ENCODE measurements at places on chromosomes 1 and 21.

- no peak for DNase-seq
Observed at GRCh38 chr1:41641475-41641814, 157.0 kb upstream of the EDN2 start.

- no peak for DNase-seq
Observed at GRCh38 chr1:94319319-94320102, 82.1 kb upstream of the ARHGAP29 start.

- no peak for DNase-seq
Observed at GRCh38 chr21:41124641-41125201, 43.2 kb upstream of the BACE2 start.

GRCh38 chr1:63904826-63905225 is 131.0 kb downstream of the ROR1 start:
- no peak for DNase-seq

GRCh38 chr1:117664314-117664713 is 58.5 kb downstream of the TENT5C start:
- no peak for DNase-seq

- no peak for DNase-seq
Observed at GRCh38 chr1:184861755-184862336, 107.2 kb upstream of the EDEM3 start.

DNA sequence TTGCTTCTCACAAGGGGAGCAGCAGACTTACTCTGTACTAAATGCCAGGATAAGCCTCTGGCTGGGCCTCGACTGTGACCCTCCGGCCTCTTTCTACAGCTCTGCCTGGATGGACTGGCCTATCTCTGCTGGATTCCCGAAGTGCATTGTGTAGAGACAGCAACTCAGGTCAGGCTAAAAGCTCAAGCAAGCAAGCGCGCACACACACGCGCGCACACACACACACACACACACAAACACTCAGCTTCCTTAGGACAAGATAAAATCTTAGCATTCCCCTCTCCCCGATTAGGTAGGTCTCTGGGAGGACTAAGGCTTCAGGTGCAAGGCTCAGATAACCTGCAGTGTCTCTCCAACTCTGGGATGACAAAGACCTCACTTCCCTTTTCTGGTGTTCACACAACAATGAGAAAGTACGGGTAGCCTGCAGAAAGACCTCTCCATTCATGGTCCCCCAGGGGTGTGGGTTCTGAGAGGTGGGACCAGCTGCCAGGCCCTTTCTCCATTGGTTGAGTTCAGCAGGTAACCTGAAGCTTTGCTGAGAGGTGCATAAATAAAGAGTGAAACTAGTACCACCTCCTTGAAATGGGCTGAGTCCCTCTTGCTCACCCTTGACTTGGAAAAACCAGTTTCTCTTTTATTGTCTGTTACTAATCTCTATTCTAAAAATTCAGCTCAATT is 155.1 kb upstream of the CAMK1G start:
- no peak for DNase-seq

- no peak for DNase-seq
Observed at GRCh38 chr1:230249695-230250480, 176.2 kb downstream of the PGBD5 start.

DNA sequence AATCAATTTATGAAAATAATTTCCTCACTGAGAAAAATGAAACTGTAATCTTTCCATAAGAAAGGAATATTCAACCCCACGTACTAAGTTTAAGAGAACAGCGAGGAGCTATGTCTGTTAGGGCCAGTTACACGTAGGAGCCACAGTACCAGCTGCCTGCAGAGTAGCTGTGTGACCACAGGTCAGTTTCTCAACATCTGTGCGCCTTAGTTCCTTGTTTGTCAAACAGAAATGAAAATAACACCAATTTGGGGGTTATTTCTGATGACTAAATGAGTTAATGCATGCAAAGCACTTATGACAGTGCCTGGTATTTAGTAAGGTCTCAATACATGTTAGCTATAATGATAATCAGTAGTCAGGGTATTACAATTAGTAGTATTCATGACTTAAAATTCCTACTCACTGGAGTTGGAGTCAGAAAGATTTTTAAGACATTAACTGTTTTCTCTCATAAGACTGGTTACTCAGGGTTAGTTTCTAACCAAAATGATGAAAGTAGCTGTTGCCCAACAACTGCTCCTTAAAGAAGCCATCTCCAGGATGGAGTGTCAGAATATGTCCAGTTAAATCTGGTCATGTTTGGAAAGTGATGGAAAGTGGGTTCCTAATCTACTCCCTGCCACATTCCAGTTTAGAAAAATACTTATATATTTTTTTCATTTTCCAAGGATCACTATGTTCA is 85.8 kb upstream of the ZNF648 start:
- DNase-seq, result no peak

- no peak for DNase-seq
Observed at GRCh38 chr1:89871768-89872473, 51.1 kb downstream of the LRRC8D start.

GRCh38 chr1:150008699-150009098 is 1.8 kb downstream of the OTUD7B start:
- DNase-seq, result no peak

GRCh38 chr1:235077571-235078479 is 50.8 kb downstream of the TOMM20 start:
- DNase-seq, result no peak

- no peak for DNase-seq
Observed at GRCh38 chr1:40664167-40664537, 1.3 kb downstream of the RIMS3 start.

DNA sequence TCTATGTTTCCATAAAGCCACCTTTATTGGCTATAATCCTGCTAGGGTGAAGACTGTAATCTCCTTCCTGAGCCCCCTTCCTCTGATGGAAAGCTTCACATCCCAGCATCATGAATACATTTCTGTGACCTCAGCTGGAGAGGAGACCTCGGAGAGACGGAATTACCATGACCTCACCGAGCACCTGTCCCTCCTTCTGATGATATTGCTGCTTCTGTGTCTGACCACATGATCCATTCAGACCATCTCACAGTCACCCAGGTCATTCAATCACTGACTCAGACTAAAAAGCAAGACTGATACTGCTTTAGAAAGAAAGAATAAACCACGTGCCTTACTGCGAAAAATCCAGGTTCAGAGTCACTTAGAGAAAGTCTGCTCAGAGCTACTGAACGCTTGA is 8.8 kb downstream of the KCND3 start:
- no peak for DNase-seq

GRCh38 chr1:198678901-198679329 is 40.1 kb downstream of the PTPRC start:
- no peak for DNase-seq

GRCh38 chr1:236129306-236129705 is 13.0 kb upstream of the GPR137B start:
- no peak for DNase-seq

- DNase-seq, result no peak
Observed at GRCh38 chr1:185409763-185410528, 92.9 kb upstream of the IVNS1ABP start.

GRCh38 chr1:154989195-154989860 is 4.1 kb upstream of the LENEP start:
- no peak for DNase-seq

DNA sequence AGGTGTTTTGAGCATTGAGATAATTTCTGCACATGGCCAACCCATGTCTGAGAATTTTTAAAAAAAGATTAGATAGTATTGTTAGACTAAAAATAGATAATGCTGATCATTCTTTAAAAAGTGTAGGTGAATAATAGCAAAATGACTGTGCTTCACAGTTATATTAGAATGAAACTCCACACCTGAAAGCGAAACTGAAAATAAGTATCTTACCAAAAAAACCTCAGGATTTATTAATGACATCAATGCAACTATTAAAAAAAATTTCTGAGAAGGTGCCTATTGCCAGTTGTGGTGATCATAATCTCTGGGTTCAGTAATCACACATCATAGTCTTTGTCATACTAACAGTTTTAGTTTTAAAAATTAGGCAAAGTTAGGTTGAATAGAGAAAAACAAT is 36.5 kb downstream of the PLA2G4A start:
- DNase-seq, result no peak

DNA sequence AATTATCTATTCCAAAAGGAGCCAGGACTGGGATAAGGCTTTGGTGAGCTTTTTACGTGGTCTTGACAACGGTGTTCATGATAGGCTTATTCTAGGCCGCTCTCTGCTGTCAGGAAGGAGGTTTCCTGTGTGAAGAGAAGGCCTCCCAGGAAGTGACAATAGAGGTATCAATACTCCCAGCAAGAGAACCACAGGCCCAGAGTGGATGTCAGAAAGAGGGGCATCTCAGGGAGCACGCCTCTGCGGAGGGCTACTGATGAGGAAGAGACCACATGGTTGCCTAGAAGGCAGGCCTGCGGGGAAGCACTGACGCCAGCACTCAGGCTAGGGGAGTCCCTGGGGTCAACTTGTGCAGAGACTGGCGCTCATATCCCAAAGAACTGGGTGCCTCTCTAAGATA is 60.4 kb downstream of the ITPKB start:
- no peak for DNase-seq

GRCh38 chr1:116574581-116575291 is 3.9 kb upstream of the CD58 start:
- no peak for DNase-seq

DNA sequence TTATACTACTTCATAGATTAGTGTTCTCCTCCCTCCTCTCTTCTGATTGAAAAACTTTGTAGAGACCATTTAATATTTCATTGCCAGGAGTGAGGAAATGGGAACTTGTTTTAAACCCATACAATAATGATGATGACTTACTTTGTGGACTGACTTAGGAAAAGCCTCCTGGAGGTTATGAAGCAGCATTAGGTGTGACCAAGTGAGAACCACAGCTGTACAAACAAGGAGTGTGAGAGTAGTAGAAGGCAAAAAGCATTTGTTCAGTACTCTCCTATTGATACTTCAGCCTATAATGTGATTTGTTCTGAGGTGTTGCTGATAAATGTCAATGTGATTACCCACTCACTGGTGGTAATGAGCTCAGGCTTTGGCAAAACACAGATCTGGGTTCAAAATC is 8.4 kb downstream of the TIPRL start:
- no peak for DNase-seq

DNA sequence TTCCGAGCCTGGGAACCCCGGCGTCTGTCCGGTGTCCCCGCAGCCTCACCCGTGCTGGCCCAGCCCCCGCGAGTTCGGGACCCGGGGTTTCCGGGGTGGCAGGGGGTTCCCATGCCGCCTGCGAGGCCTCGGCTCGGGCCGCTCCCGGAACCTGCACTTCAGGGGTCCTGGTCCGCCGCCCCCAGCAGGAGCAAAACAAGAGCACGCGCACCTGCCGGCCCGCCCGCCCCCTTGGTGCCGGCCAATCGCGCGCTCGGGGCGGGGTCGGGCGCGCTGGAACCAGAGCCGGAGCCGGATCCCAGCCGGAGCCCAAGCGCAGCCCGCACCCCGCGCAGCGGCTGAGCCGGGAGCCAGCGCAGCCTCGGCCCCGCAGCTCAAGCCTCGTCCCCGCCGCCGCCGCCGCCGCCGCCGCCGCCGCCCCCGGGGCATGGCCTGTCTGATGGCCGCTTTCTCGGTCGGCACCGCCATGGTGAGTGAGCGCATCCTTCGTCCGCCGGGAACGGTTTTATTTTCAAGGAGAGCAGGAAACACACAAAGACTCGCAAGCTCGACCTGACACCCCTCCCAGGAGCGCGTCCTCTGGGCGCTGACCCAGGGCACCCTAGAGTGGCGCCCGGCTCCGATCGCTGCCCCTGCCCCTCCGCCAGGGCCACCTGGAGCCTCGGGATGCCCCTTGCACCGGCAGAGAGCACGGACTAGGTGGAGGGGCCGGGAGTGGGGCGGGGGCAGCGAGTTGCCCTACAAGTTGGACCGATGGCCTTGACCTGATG is at the start of gene ABCG1:
TSS of gene ABCG1 (plus strand) at position 305 of the 770 bp plus-strand sequence. CDS start at position 428, 123 bp downstream.
- no peak for DNase-seq

DNA sequence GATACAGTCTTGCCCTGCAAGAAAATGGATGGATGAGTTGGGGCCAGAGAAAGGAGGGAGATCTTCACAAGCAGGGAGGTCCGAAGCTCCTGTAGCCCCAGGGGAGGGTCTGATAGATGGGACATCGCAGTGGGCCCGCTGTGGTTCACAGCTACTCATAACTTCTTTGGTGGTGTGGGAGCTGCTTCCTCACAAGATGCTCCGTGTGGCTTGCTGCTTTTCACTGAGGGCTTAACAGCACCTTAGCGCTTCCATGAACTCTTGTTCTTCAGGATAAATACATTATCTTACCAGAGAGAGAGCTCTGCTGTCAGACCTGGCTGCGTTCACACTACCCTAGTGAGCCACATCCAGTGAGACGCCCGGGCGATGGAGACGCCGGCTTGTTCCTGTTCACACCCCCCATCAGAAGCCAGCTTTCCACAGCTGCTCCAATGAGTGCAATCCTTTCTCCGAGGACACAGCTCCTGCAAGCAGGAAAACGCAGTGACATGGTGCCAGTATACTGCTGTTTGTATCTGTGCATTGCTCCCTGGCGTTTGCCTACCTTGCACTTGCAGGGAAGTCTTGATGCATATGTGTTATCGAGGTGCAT is 599.8 kb downstream of the AJAP1 start:
- DNase-seq, result no peak

DNA sequence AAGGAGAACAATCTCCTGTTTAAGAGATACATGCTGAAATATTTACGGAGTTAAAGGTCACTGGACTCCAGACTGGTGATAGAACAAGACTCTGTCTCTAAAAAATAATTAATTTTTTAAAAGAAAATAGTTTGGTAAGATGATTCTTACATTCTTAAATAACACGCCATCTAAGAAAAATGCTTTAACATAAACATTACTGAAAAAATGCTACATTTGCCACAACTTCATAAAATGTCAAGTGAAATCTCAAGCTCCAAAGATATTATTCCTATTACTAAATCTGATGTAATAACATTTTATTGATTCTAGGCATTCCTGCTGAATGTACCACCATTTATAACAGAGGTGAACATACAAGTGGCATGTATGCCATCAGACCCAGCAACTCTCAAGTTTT is 4.1 kb downstream of the ANGPTL3 start:
- no peak for DNase-seq

DNA sequence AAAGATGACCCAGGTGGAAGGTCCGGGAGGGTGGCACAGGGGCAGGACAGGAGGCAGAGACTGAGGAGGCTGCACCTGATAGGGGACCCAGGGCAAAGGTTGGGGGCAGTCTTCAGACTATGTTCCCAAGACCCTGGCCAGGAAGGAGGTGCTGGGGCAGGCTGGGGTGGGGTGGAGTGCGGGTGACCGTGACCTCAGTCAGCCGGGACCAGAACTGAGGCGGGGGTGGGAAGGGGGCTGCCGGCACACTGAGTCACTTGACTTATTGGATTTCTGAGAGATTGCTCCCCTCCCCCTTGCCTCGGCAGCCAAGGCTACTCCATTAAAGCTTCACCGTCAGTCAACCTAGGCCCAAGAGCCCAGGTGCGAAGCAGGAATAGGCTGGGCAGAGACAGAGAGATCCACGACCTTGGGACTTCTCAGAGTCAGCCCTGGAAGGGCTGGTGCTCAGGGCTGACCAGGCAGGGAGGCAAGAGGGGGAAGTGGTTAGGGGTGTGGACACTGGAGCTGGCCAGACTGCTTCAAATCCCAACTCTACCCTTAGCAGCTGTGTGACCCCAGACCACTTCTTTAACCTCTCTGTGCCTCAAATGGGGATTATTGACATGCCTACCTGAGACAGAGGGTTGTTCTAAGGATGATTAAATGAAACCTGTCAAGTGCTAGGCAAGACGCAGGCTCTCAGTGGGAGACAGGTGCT is 47.9 kb upstream of the LAPTM5 start:
- DNase-seq, result no peak

- DNase-seq, result no peak
Observed at GRCh38 chr1:85125891-85126290, 74.9 kb downstream of the SYDE2 start.

- DNase-seq, result no peak
Observed at GRCh38 chr1:63871463-63871862, 97.6 kb downstream of the ROR1 start.

GRCh38 chr1:3586986-3587759 is 24.1 kb downstream of the MEGF6 start:
- no peak for DNase-seq

Data from activated CD8-positive, alpha-beta memory T cell treated with anti-CD3 and anti-CD28 coated beads for 1 hour (primary cell).